ENCODE measurements at places on chromosomes 12 and 14.

DNA sequence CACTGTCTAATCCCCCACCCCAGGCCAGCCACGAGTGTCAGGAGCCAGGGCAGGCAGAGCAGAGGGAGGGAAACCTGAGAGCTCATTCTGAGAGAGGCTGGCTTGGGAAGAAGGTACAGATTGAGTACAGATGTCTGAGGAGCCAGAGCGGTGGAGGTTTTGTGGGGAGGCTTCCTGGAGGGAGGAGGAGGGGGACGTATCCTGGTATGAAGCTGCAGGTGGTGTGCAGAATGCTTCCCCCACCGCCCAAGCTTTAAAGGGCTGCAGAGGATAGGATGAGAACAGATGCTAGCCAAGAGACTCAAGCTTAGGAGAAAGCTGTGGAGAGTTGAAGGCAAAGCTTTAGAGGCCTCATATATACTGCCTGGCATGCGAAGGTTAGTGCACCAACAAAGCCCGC is 3.2 kb upstream of the TAMALIN start:
- no peak for DNase-seq

- no peak for DNase-seq
Measured at GRCh38 chr12:75154388-75154787, 55.3 kb downstream of the KCNC2 start.

- DNase-seq, result no peak
Measured at GRCh38 chr12:75694534-75695268, 183.3 kb upstream of the KRR1 start.

DNA sequence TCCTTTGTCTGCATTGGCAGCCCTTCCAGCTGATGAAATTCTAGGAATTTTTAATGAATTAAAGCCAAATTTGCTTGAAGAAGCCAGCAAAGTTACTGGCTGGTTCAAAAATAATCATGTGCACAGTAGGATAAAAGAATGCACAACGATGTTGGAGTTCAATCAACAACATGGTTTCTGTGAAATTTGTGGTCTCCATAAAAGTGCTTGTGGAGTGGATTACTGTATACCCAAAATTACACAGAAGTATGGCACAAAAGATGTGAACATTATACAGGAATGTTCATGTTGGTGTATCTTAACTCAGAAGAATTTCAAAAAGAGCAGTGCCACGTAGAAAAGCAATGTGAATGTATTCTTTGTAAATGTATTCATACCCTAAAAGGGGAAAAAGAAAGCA is 105.0 kb upstream of the METAP2 start:
- DNase-seq, result no peak

DNA sequence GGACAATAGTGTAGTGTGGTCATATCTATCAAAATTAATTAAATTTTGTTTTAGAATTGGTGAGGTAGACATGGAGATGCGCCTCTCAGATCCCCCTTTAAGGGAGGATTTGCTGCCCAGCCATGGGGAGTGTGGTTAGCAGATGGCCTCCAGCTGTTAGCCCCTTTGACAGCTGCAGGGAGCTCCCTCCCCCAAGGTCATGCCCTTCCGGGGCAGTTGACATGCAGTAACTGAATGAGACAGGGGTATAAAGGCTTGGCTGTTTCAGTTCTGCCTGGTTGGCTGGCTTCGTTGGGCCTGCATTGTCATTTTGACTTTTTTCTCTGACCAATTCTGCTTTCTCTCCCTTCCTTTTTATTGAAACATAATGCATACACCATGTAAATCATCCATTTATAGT is 291.5 kb upstream of the SRRM4 start:
- no peak for DNase-seq

GRCh38 chr14:97443412-97443811 is 646.2 kb downstream of the VRK1 start:
- DNase-seq, result no peak

GRCh38 chr14:50978888-50979287 is 34.6 kb upstream of the PYGL start:
- no peak for DNase-seq

DNA sequence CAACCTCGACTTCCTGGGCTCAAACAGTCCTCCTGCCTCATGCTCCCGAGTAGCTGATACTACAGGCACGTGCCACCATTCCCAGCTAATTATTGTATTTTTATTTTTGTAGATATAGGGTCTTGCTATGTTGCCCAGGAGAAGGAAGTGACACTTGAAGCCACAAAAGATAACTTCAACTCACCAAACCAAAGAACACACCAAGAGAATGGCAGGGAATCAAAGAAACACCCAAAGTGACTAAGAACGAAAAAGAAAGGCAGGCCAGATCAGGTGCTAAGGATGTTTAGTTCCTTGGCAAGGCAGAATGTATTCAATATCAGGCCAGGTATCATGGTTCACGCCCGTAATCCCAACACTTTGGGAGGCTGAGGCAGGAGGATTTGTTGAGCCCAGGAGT is 10.1 kb upstream of the TPCN1 start:
- no peak for DNase-seq

- no peak for DNase-seq
Measured at GRCh38 chr14:43754838-43755237, 752.2 kb downstream of the FSCB start.

- DNase-seq, result no peak
Measured at GRCh38 chr12:968545-968944, 19.1 kb upstream of the RAD52 start.

- DNase-seq, result no peak
Measured at GRCh38 chr12:40569626-40570179, 122.5 kb upstream of the CNTN1 start.

GRCh38 chr14:60085693-60086092 is 6.0 kb upstream of the PCNX4 start:
- no peak for DNase-seq

DNA sequence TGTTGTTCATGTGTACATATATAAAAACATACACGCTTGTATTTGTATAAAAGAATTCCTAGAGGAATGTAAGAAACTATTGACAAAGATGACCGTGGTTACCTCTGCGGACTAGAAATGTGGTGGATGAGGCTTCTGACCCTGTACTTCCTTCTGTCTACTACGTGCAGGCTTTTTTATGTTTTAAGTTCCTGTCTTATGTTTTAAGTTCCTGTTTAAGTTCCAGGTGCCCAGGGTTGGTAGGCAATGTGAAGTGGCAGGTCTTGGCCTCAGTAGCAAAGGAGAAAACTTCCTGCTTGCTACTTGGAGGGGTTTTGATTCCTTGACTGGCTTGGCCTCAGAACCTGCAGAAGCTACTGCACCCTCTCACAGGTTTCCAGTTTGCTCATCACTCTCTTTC is 11.6 kb downstream of the POMT2 start:
- no peak for DNase-seq

Data from omental fat pad (tissue), 4 donors.